ENCODE measurements at places on chromosomes 16 and 17.

DNA sequence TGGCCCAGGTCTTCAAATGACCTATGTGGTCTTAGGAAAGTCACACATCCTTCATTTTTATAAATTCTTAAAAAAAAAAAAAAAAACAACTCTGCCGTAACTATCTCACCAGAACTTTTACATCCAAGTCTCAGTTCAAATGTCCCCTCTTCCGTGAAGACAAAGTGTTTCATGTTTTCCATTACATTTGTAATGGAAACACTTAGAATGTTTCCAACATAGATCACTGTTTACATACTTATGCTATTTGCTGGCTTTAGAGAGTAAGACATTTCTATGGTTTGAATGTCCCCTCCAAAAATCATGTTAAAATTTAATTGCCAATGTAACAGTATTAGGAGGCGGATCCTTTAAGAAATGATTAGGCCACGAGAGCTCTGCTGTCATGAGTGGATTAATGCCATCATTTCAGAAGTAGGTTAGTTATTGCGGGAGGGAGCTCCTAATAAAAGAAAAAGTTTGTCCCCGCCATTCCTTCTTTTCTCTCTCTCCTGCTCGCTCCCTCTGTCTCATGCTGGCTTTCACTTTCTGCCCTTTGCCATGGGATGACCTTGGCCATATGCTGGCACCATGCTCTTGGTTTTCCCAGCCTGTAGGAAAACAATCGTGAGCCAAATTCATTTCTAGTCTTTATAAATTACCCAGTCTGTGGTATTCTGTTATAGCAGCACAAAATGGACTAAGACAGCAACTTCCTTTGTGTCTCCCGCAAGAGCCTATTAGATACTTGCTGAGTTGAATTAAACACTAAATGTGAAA, 887.8 kb upstream of the SOX9 start:
- no peak for DNase-seq

DNA sequence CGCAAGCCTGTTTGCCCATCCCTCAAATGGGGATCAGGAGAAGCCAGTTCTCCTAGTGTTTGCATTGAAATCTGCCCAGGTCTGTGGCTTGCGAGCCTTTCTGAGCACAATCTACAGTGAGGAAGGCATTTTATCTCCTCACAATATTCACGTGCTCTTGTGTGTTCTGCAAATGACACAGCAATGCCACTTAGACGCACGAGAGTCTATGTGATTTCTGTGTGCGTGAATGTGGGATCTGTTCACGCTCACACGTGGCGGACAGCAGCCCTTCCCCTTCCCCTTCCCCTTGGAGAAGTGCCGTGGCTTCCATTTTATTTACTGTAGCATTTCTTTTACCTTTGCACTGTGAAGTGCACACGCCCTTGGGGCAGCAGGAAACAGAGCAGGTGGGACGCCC, 17.7 kb upstream of the CBFA2T3 start:
- no peak for DNase-seq

DNA sequence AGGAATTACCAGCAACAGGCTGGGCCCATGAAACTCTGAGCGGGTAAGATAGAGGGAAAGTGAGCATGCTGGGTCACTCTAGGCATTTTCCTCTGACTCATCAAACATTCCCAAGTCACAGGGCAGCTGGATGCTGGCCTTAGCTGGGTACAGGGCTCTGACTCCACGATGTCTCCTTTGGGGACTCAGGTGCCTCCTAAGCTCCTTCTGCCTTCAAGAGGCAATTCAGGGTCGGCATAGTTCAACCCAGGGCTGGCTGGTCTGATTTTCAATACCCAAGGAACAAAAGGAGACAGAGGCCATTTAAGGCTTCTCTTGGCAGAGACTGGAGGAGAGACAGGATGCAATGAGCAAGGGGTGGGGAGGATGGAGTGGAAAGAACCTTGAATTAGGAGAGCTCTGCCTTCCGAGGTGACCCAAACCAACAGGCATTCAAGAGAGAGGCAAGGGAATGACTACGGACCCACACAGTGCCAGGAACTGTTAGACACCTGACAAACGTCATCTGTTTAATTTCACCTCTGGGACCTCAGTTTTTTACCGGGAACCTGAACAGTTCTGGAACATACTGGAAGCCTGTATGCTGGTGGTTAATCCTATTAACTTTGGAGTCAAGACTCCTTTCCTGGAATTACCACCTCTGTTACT, 910 bp downstream of the WBP2 start:
- DNase-seq: peak; percentile 88

DNA sequence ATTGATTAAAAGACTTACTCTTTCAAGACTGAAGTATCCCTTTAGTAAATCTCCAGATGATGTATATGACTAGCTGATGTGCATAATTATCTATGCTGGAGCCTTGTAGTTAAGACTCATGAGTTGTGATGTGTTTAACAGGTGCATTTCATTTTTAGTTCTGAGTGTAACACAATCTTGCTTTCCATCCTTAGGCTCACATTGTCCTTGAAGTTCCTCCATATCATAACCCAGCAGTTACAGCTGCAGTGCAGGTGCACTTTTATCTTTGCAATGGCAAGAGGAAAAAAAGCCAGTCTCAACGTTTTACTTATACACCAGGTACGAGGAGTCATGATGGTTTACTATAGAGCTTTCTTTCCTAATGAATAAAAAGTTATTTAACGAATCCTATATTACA, 52.9 kb downstream of the ESRP2 start:
- no peak for DNase-seq

- peak; percentile 34 for DNase-seq
These were observed 32.0 kb downstream of the MBTPS1 start for GRCh38 chr16:84084570-84085270.

DNA sequence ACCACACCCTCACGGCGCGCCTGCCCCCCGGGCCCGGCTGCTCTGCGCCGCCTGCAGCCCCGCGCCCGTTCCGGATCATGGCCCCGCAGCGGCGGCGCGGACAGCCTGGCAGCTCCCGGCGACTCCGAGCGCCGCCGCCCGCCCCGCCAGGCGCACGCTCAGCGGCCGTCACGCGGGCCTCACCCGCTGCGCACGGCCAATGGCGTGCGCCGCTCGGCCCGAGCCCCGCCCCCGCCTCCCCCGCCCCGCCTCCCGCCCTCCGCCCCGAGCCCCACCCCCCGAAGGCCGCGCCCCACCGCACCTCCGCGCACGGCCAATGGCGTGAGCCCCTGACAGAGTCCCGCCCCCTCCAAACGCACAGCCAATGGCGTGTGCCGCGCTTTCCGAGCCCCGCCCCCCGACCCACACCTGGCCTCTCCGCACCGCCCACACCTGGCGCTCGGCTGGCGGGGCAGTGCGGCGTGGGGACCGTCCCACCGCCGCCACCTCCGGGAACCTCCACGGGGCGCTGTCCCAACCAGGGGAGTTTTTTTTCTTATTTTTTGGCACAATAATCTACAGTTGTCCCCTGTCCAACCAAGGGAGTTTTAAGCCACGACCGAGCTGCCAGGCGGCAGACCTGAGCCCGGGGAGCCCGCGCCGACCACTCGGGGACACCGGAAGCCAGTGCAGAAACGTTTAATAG, at the start of gene PCYT2:
PCYT2 (minus strand) TSS at position 123 of the 685 bp plus-strand sequence; CDS start at position 79, 44 bp downstream.
- DNase-seq: peak; percentile 96

GRCh38 chr17:82246365-82247181, 17.7 kb downstream of the SLC16A3 start:
- DNase-seq: no peak

DNA sequence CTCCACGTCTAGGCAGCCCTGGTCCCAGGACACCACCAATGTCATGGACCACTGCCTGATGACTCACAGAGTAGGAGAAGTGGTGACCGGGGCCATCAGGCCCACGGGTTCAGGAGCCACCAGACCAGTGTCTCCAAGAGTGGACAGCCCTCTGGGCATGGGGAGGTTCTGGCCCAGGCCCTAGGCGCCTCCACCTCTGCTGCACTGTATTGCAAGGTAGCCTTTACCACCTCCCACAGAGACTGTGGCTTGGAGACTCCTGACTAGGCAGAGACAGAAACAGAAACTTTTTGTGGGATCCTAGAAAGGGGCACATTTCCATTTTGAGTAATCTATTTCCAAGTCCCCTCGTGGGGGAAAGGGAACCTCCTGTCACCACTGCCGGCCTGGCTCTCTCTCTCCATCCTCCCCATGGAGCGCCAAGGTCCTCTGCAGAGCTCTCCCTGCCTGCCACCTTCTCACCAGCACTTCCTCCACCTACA, 2.9 kb downstream of the CDIP1 start:
- DNase-seq: no peak

- DNase-seq: no peak
These were observed 183.5 kb upstream of the SDK2 start for GRCh38 chr17:73827627-73828291.

- DNase-seq: no peak
These were observed 23.7 kb downstream of the WIPF2 start for GRCh38 chr17:40242774-40243173.

GRCh38 chr17:75683583-75683982, 16.4 kb downstream of the SAP30BP start:
- DNase-seq: peak; percentile 20

DNA sequence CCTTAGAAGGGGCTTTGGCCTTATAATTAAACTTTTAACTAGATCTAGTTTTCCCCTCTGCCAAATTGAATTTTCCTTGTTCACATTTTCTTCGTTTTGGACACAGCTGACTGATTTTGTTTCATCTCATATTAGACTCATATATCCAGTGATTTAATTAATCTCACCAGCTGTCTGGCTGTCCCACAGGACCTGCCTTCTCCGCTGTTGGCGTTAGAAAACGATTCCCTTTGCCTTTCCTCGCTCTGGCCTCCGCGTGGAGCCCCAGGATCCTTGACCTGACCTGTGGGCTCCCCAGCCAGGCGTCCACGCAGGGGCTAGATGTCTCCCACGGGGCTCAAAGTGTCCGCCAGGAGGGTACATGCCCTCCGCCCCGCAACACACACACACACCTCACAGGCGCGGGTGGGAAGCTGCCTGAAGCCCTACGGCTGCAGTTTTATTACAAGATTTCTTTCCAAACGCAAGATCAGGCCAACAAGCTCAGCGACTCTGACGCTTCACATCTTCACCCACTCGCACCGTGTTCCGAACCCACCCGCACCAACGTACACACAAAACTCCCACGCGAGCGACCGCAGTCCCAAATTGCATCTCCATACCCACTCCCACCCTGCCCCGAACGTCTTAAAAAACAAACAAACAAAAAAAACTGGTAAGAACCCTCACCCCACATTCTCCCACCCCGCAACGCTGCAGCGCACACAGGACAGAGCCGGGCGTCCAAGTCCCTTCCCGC, 1.1 kb downstream of the RPRML start:
- no peak for DNase-seq

DNA sequence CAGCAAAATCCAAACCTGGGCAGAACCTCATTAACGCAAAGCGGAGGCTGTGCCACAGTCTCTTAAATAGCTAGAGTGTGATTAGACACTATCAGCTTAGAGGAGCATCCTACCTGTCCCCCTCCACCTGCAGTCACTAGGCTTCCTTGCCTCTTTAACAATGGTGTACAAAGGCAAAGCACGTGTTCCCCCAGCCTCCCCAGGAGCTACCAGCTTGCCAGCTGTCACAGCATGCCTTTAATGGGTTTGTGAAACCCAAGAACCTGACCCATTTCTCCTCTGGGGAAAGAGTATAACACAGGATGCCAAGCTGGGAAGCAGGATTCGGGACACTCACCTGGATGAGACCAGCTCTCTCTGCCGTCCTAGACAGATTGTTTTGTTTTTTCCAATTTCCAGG, 37.2 kb upstream of the TBX2 start:
- no peak for DNase-seq

GRCh38 chr17:29346462-29346861, 43.7 kb upstream of the TAOK1 start:
- no peak for DNase-seq

All from suppressor macrophage treated with lipopolysaccharide for 1 hour (primary cell).